ENCODE measurements at places on chromosomes 4 and X.

GRCh38 chrX:19046343-19047215 is 62.7 kb upstream of the PHKA2 start:
- no peak for DNase-seq

- no peak for DNase-seq
These were observed 407.3 kb downstream of the MAPK10 start for GRCh38 chr4:85952528-85952927.

DNA sequence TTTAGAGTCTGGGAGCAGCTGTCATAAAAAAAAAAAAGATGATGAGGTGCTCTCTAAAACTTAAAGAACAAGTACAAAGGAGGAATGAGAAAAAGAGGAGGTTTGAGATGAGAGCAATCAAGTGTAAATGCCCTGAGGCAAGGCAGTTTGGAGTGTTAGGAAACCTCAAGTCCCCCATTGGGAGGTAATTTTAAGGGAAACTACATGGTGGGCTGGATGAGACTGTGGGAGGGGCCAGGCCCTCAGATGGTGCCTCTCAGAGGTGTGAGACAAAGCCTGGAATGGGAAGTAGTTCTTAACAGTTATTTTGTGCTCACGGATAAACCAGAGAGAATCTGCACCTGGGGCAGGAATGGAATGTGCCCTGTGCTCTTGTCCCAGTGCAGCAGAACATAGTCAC is 1.9 kb upstream of the MAGEB3 start:
- no peak for DNase-seq

DNA sequence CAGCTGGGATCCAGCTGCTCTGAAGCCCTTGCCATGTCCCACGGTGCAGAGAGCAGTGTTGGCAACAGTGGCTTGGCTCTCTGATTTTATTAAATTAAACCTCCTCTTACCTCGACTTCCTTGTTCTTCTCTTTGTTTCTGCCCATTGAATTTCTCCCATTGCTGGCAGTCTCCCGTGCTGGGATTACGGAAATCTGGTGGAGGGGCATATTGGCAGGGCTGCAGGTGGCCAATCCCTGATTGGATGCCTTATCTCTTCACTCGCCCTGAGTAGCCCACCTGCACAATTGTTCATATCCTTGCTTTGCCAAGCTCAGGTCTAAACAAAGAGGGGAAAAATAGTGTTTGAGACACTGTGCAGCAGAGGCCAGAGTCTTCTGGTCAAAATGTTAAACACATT is 493.9 kb downstream of the TMA16 start:
- no peak for DNase-seq

GRCh38 chr4:151859641-151860040 is 98.8 kb upstream of the GATB start:
- no peak for DNase-seq

DNA sequence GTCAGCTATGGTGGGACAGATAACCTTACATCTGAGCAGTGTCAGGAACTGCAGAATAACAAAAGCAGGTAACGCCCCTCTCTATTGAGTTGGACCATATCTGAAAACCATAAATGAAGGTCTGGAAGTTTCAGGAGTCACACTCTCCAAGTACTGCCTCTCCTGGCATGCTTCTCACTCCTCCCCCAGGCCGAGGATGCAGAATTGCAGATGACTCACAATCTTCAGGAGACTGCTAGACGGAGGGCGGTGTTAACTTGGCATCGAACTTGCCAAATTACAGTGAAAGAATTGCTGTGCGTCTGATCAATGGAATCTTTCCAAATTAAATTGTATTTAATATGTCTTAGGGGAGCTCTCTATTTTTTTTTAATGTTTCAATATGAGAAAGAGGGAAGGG is 67.1 kb upstream of the TRIM2 start:
- no peak for DNase-seq

DNA sequence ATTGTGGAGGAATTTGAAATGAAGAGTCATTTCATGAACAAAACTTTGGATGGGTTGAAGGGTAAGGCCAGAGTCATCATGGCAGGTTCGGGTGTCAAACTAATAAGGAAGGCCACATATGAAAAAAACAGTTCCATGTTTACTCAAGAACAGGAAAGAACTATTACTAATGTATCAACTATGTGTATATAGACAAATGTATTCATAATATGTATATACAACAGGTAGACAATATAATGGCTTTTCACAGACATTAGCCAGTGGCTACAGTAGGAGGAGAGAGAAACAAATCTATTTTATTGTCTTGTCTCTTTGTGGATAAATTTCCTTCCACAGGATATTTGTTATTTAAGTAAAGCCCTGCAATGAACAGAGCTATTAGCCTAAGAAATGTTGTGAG is 101.1 kb downstream of the CBLL2 start:
- DNase-seq = no peak
